Common myeloid progenitor, CD34-positive (primary cell): ENCODE measurements at places on chromosomes 12 and 14.

GRCh38 chr14:105774001-105774400 is 247.6 kb downstream of the TMEM121 start:
- DNase-seq = no peak

DNA sequence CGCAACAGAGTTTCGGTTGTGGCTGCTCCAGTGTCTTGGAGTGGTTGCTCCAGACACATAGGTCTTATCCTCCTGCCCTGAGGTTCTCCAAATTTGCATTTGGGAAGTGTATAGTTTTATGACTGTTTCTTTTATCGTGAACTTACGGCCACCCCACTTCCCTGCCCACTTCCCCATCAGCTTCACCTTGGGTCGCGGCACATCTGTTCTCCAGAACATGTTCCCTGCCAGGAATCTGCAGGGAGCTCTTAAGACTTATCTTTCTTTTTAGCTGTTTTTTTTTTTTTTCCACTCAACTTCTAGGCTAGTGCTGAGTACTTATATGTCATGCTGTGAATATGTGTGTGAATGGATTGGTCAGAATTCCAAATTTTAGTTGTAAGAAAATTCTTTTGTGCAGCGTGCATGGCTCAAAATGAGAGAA is 75.4 kb downstream of the ETV6 start:
- DNase-seq = no peak

- no peak for DNase-seq
Observed at GRCh38 chr14:37061697-37062096, 110.7 kb downstream of the SLC25A21 start.

DNA sequence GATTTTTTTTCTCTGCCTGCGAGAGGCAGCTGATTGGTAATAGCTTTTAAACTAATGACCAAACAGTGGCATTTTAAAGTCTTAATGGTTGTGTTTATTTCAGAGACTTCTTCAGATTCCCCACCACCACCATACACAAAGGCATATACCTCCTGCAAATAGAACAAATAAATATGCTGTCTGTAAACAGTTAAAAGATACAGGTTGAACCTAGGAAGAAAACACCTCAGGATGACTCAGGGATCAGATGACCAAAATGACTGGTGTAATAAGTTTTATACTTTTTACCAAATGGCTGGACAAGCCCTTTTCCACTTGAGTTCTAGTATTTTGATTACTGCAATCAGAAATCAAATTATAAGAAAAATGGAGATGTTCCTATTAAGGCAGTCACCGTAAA is 364.1 kb downstream of the PAWR start:
- no peak for DNase-seq

- peak; percentile 84 for DNase-seq
Observed at GRCh38 chr12:10140001-10140400, 10.0 kb upstream of the CLEC7A start.

- no peak for DNase-seq
Observed at GRCh38 chr12:5364036-5364770, 67.7 kb upstream of the NTF3 start.

DNA sequence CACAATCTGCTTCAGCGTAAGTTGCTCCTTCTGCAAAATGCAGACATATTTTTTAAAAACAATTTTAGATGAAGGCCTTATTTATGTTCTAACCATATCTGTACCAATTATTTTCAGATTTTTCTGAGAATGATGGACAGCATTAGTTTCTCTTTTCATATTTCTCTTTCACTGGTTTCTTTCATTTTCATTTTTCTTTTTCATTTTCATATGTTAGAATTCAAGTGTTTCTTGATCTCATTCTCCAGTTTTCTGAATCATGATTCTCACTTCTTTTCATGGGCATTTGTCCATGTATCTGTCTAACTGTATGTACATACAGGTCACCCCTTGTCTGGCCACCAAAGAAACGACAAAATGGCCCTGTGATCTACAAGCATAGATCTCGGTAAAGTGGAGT is 346.6 kb downstream of the NAV3 start:
- no peak for DNase-seq
